ENCODE measurements at places on chromosomes 4 and X.

DNA sequence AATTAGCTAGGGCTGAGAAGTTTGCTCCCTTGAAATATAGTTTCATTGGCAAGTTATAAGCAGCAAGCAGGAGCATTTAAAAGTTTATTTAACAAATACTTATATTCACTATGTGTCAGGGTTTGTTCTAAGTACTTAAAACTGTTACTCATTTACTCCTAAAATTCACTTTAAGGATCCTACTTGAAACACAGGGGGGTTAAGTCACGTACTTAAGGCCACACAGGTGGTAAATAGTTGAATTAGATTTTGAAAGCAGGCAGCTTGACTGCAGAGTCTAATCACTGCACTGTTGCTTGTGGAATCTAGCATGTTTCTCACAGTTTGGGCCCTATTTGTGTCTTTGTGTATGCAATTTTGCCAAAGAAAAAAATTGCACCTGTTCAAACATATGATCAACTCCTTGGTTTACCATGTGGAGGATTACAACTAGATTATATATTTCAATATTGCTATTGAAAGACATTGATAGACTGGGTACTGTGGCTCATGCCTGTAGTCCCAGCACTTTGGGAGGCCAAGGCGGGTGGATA lies 7.6 kb downstream of the SGMS2 start:
- no peak for DNase-seq

GRCh38 chr4:40280586-40280985 lies 54.5 kb upstream of the CHRNA9 start:
- DNase-seq = no peak

- no peak for DNase-seq
Measured at GRCh38 chr4:153722036-153722435, 37.8 kb downstream of the RNF175 start.

DNA sequence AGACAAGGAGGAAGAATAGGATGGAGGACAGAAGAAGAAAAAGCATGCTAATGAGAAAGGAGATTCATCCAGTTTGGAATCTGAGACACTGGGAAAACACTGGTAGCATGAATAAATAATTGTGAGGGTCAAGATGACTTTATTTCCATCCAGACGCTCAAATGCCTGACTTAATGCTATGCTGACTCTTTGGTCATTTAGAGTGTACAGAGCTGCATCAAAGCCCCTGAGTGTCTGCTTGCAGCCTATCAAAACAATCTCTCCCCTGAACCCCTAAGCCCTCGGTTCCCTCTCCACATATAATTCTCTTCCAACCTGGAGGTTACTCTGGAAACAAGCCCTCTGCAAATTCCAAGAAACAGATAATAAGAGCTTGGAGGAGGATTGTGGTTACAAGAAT lies 208.8 kb downstream of the MAGEB17 start:
- DNase-seq = no peak

GRCh38 chrX:139933904-139934303 lies 1.1 kb upstream of the ATP11C start:
- DNase-seq = no peak

GRCh38 chrX:94914235-94914634 lies 1240.2 kb downstream of the FAM133A start:
- DNase-seq = peak; percentile 2

GRCh38 chr4:182832352-182833120 lies 84.7 kb downstream of the DCTD start:
- no peak for DNase-seq

GRCh38 chrX:70046978-70047377 lies 2.8 kb downstream of the AWAT2 start:
- DNase-seq = no peak

DNA sequence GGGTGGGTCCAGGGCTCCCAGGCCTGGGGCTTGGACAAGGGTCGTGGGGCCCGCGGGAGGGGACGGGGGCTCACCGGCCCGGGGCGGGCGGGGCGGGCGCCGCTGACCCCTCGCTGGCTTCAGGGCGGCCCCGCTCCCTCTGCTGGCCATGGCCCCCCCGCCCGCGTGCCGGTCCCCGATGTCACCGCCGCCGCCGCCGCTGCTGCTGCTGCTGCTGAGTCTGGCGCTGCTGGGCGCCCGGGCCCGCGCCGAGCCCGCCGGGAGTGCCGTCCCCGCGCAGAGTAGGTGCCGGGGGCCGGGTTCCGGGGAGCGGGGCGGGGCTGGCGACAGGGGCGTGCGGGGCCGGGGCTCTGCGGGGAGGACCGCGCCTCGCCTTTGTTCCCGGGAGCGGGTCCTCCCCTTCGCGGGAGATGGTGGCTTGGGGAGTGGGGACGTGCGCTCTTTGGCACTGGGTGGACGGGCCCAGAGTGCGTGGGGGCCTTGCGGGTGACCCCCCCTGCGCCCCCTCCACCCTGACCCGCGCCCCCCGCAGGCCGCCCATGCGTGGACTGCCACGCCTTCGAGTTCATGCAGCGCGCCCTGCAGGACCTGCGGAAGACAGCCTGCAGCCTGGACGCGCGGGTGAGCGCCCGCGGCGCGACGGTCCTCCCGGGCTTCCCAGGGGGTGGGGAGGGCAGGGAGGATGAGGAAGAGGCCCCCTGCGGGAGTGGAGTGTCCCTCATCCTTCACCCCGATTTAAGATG lies 16.8 kb upstream of the NAT8L start:
- no peak for DNase-seq

Measured in right lung (tissue), 10 donors.